ENCODE measurements at places on chromosomes 6 and 20.

GRCh38 chr6:19578481-19578880 lies 258.7 kb upstream of the ID4 start:
- no peak for DNase-seq

- no peak for DNase-seq
Measured at GRCh38 chr20:15241681-15242080, 904.3 kb upstream of the FLRT3 start.

GRCh38 chr6:127952176-127952575 lies 51.3 kb upstream of the THEMIS start:
- DNase-seq: no peak

DNA sequence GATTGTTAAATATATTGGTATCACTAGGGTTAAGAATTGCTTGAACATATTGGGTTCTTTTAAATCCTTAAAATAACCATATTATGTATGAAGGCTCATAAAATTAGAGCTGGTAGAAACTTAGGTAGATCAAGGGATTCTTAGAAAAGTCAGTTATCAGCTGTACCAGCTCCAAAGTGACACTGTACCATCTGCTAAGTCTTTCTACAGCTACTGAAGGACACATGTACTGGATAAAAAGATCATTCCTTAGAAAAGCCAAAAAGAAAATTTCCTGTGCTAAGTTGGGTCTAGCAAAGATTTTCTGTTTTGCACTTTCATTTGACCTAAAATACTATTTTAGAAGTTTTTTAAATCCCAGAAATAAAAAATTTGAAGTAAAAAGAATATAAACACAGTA lies 130.4 kb downstream of the CD164 start:
- no peak for DNase-seq

DNA sequence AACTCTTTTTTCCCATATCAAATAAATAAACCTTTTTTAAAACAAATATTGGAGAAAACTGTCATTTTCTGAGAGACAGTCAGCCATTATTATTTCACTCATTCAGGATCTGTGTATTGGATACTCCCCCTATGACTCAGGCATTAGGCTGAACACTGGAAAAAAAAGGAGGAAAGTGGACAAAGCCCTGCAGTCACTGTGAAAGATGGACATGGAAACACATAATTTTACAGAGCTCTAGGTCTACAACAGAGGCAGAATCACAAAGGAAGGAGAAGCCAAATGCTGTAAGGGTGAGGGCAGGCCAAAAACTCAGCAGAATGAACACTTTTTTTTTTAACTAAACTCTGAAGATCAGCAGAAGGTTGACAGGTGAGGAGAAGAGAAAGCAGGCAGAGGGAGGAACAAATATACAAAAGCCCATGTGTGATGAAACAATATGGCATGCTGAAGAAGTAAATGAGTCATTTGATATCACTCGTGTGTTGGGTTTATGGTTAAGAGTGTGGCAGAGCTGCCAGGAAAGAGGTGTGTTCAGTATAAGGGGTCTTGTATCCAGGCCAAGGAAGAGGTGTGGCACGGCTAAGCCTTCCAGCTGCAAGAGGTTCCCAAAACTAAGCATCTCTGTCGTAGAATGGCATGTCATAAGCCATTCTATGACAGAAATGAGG lies 39.1 kb downstream of the EPB41L2 start:
- DNase-seq: no peak

GRCh38 chr6:80523531-80523997 lies 417.1 kb downstream of the BCKDHB start:
- no peak for DNase-seq

DNA sequence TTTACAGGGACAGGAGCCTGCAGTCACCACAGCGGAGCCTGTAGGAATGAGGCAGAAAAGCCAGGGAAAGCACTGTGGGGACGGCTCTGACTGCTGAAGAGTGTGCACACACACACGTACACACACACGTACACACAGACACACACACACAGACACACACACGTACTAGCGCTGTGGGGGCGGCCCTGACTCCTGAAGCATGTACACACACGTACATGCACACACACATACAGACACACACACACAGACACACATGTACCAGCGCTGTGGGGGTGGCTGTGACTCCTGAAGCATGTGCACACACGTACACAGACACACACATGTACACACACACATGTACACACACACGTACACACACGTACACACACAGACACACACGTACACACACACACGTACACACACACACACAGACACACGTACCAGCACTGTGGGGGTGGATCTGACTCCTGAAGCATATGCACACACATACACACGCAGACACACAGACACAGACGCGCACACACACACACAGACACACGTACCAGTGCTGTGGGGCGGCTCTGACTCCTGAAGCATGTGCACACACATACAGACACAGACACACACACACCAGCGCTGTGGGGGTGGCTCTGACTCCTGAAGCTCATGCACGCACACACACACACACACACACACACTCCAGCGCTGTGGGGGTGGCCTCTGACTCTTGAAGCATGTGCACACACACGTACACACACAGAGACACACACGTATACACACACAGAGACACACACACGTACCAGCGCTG lies 127.3 kb downstream of the DLL1 start:
- DNase-seq: no peak

DNA sequence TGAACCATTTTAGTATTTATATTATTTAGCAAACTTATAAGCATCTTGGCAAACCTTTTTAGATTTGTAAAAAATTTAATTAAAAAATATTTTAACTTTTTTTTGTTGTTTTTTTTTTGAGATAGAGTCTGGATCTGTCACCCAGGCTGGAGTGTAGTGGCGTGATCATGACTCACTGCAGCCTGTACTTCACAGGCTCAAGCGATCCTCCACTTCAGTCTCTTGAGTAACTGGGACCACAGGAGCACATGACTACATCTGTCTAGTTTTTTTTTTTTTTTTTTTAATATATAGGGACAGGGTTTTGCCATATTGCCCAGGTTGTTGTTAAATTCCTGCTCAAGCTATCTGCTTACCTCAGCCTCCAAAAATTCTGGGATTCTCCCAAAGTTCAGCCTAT lies 161.1 kb downstream of the EYS start:
- no peak for DNase-seq

DNA sequence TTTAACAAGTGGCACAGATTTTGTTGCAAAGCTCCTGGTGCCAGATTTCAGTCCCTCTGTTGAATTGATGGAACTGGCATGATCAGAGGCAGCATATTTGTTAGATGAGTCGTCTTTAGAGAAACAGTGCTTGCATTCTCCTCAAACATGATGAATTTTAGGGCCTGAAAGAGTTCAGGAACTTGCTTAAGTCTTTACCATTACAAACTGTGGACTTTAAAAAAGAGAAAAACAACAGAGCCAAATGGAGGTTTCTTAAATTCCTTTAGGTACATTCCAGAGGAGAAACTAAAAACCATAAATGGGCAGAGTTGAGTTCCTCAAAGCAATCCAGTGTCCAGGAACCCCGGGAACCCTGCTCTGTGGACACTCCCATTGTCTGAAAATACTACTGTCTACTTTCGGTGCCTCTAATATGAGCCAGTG lies 2.5 kb downstream of the GTF2H5 start:
- no peak for DNase-seq

GRCh38 chr6:79869184-79869583 lies 78.2 kb downstream of the ELOVL4 start:
- DNase-seq: no peak

- no peak for DNase-seq
Measured at GRCh38 chr20:13928901-13929300, 61.5 kb downstream of the SEL1L2 start.
